Stimulated activated CD4-positive, alpha-beta T cell treated with anti-CD3 and anti-CD28 coated beads, Interleukin-4, amount 100 ng/mL, for 24 hours (primary cell): ENCODE measurements at places on chromosomes 7 and 10.

DNA sequence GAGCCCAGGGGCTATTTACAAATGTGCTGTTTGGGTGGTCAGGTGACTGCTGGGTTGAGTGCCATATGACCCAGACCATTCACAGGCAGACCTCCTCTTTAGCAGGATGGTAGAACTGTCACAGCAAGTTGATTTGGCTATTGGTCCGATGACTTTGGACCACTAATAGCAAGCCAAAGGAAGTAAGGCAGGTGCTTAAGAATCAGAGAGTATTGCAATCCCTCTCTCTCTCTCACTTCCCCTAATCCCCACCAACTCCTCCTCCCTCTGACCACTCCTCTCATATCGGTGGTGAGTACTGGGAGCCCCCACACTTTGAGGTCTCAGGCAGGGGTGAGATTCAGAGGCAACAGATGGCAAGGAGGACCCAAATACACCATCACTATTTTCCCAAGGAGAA, 165.3 kb downstream of the TRIL start:
- no peak for DNase-seq

GRCh38 chr7:36863901-36864701, 139.8 kb upstream of the AOAH start:
- DNase-seq = no peak

DNA sequence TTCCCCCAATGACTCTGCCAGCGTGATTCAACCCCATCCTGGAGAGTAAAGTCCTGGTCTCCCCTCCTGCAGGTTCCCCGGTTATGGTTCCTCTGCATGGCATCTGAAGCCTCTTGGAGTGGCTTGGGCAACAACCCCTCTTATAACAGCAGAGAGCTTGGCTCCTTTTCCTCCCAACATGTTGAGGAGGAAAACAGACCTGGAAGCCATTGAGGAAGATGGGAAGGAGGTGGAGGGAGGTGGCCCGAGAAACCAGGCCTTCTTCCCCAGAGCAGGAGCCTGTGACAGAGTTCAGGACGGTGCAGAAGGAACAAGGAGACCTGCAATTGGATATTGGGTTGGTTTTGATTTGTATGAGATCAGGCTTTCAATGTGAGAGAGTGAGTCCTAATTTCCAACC, 184.0 kb upstream of the ADCY1 start:
- DNase-seq = no peak

- no peak for DNase-seq
Observed at GRCh38 chr7:122010116-122010515, 133.9 kb downstream of the AASS start.

DNA sequence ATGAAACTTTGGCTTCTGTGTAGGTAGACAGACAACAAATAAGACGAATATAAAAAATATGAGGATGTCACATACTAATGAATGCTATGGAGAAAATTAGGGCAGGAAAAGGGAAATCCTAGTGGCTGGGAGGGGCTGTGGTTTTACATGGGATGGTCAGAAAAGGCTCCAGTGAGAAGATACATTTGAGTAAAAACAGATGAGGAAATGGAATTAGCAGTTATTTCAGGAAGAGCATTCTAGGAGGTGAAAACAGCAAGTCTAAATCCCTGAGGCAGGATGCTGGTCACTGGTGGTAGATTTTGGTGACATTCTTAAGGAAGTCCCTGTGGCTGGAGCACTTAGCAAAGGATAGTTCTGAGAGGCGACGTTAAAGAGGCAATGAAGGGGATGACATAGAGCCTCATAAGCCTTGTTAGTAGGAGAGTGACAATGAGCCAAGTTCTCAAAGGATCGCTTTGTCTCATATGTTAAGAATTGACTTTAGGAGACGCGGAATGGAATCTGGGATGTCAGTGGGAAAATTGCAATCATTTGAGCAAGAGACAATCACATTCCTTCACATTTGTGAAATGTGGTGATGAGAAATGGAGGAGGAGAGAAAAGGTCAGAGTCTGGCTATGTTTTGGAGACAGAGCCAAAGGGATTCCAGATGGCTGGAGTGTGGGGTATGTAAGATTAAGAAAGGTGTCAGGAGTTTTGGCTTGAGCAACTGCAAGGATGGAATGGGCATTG, 384.7 kb upstream of the FZD8 start:
- DNase-seq = no peak

DNA sequence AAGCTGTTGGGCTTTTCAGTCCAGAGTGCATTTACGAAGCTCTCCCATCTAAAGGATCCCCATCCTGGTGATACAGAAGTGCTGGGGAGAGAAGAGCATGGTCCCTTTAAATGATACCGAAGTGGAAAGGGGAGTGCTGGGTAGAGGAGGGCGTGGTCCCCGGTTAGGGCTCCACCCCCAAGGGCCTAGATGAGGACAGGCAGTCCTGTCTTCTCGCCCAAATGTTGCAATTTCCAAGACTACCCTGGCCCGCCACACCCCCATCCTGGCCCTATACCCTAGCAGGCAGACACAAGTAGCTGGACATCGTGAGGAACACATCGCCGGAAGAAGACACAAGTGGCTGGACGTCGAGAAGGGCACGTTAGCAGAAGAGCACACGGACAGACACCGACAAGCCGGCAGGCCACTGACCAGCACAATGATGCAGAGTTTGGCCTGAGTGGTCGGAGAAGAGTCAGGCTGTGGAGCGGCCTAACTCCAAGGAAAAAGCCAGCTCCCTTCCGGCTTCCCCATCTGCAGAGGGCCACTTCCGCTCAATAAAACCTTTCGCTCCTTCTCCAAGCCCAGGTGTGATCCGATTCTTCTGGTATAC, 439.5 kb upstream of the NRP1 start:
- no peak for DNase-seq

DNA sequence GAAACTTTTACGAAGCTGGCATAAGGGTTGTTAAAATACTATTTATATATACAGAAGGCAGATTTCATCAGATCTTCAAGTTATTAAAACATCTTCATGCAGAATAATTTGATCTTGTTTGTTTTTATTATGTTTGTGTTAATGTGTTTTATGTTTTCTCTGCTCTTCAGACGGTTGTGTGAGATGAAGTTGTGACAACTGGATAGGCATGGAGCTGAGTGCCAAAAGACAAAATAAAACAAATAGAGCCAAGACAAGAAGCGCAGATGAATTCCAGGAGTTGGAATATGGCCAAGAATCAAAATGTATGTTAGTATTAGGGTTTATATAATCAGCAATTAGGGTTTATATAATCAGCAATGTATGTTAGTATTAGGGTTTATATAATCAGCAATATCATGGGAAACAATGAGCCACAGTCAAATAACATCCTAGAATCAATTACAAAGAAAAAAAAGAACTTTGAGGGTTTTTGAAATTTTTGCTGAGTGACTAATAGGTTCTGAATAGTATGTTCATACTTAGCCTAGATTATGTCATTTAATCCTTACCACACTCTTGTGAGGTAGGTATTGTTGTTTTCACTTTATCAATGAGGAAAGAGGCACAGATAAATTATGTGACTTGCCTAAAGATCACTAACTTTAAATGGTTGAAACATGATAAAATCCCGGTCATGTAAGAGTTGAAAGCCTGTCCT, 488.0 kb upstream of the STEAP1 start:
- no peak for DNase-seq

GRCh38 chr7:114656466-114656865, 241.9 kb downstream of the FOXP2 start:
- no peak for DNase-seq
